ENCODE measurements at places on chromosomes 2 and 18.

GRCh38 chr18:74440808-74441427 lies 16.2 kb downstream of the DIPK1C start:
- DNase-seq = no peak

- no peak for DNase-seq
These were observed 184.3 kb downstream of the SMAD7 start for GRCh38 chr18:48766487-48766886.

DNA sequence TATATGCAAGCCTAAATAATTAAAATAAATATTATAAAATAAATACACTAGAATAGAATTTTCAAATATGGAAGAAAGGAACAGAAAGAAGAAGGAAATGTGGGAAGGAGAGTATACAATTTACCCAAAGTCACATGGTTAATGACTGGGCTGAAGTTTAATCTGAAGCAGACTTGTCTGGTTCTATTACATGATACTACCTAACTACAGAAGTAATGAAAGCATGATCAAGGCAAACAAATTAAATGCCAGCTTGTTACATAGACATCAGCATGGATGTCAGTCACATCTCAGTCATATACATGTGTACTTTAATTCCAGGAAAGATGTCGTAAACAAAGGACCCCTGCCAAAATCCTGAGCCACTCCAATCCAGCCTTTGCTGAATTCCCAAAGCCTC lies 1060.8 kb downstream of the CNTNAP5 start:
- DNase-seq = no peak

- DNase-seq = no peak
These were observed 355.9 kb downstream of the EIPR1 start for GRCh38 chr2:3021720-3022119.

GRCh38 chr18:35478520-35479435 lies 19.0 kb downstream of the INO80C start:
- DNase-seq = no peak

DNA sequence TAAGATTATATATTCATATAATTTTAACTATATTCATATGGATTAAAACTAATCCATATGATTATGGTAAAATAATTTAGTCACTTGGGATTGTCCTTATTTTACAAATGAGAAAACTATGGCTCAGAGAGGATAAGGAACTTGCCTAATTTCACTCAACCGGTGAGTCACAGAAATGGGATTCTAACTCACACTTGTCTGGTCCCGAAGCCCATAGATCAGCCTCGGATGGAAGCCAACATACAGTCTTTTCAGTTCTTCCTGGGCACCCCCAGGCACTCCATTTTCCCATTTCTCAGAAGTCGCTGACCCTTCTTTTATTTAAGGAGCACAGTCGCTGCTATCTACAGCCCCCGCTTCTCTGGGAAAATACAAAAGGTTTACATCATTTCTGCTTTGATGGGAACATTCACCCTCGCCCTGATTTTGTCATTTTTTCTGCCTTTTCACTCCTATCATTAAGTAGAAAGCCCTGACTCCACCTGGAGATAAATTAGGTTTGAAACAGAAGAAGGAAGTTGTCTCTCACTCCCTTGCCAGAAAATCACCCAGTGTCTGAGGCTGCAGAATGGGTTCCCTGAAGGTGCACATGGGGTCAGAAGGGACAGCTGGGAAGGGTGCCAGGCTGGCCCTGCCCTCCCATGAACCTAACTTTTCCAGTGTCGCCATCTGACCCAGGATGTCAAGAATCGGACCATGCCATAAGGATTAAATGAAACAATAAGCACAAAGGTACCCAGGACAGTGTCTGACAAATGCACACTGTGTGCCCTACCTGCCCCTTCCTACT lies 36.6 kb downstream of the CYP1B1 start:
- no peak for DNase-seq

- DNase-seq = no peak
These were observed 228.7 kb downstream of the LRATD1 start for GRCh38 chr2:14861181-14861580.

DNA sequence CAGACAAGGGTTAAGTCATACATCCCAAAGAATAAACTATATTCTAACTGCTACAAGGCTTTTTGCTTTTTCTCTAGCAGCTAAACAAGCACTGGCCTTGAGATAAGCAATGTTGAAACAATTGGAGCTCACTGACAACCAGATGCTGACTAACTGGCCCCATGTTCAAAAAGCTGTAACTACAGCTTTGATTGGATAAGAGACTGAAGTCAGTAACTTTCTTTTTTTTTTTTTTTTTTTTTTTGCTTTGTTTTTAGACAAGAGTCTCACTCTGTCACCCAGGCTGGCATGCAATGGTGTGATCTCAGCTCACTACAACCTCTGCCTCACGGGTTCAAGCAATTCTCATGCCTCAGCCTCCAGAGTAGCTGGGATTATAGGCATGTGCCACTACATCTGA lies 45.4 kb upstream of the TMEM163 start:
- DNase-seq = no peak

- DNase-seq = no peak
These were observed 5.7 kb downstream of the CCL20 start for GRCh38 chr2:227819398-227819697.

GRCh38 chr18:40380686-40381439 lies 1574.2 kb upstream of the PIK3C3 start:
- no peak for DNase-seq

DNA sequence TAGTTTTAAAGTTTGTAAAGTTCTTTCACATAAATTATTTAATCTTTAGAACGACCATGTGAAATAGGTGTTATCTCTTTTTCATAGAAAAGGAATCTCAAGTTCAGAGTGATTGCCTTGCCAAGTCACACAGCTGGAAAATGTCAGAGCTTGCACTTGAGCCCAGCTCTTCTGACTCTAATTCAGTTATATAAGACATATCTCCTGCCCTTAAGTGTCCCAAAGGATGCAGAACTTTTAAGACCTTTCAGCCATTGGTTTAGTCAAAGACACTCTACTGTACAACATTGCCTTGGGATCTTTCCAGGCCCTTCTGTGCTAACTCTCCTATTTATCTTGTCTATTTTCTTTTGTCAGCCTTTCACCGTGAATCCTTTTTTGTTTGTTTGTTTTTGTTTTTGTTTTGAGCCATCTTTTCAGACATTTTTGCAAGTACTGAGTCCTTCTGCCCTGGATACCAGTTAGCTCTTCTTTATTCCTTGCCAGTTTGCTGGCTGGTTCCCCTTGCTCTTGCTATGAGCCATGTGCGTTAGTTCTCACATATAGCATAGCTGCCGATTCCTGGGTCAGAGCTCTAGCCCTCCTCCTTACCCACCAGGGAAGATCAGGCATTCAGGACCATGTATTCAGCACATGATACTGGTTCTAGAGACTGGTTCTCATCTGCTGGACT lies 160.0 kb upstream of the MYO3B start:
- no peak for DNase-seq

GRCh38 chr2:71614976-71615766 lies 161.8 kb downstream of the DYSF start:
- no peak for DNase-seq

GRCh38 chr2:207813221-207813916 lies 43.7 kb upstream of the FZD5 start:
- no peak for DNase-seq

GRCh38 chr2:233250568-233250967 lies 905 bp upstream of the ATG16L1 start:
- DNase-seq = no peak

All from stimulated activated CD8-positive, alpha-beta memory T cell treated with anti-CD3 and anti-CD28 coated beads, Interleukin-2, amount 100 ng/mL, for 1 hour (primary cell).